ENCODE measurements at places on chromosomes 11 and 22. TPM values are rescaled to one million over a fixed set of nuclear protein-coding genes. Genes with fewer than 3 reads are reported as not detected.
A peak's percentile ranks its signal among the peaks of the same experiment; 100 is the strongest.

GRCh38 chr11:16896729-16897469 is 117.3 kb downstream of the PLEKHA7 start:
- DNase-seq: no peak

DNA sequence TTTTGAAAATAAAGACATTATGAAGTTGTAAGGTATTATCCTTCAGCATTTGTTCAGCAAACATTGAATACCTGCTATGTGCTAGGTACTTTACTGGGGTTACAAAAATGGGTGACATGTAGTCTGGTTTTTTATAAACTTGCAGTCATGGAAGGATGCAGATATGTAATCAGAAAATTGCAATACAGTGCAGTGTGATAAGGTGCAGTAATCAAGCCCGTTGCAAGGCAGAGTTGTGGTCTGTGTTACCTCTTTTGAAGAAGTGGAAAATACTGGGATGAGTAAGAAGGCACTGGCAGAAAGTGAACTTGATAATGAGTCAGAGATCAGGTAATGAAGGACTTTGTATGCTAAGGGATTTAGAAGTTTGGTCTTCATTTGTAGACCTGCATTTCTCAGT is 8.1 kb downstream of the FBXO7 start:
- no peak for DNase-seq

The NOX4 gene
- total RNA-seq: not detected

DNA sequence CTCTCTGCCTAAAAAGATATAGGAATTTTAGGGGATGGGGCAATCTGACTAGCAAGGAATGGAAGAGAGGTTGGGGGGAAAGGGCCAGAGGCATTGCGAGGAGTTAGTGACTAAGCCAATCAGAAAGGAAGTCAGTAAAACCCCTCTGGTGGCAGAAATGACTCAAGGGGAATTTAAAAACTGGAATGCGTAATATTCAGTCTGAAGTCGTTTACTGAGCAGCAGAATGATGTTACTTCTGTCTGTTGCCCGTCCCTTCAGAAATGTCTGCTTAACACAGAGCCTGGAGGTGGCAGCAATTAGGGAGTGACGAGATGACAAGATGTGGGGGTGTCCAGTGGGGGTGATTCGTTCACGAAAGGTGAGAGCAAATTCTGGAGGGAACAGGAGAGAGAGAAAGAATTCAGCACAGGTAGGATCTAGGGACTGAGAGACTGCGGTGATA is 107.7 kb upstream of the CLMP start:
- DNase-seq: peak; percentile 44

GRCh38 chr22:35451592-35451991 is 51.7 kb downstream of the MCM5 start:
- no peak for DNase-seq

The COA4 gene
- 94.6 TPM for total RNA-seq

The HBB gene
- total RNA-seq: not detected

The CCDC81 gene
- total RNA-seq: 0.66 TPM

DNA sequence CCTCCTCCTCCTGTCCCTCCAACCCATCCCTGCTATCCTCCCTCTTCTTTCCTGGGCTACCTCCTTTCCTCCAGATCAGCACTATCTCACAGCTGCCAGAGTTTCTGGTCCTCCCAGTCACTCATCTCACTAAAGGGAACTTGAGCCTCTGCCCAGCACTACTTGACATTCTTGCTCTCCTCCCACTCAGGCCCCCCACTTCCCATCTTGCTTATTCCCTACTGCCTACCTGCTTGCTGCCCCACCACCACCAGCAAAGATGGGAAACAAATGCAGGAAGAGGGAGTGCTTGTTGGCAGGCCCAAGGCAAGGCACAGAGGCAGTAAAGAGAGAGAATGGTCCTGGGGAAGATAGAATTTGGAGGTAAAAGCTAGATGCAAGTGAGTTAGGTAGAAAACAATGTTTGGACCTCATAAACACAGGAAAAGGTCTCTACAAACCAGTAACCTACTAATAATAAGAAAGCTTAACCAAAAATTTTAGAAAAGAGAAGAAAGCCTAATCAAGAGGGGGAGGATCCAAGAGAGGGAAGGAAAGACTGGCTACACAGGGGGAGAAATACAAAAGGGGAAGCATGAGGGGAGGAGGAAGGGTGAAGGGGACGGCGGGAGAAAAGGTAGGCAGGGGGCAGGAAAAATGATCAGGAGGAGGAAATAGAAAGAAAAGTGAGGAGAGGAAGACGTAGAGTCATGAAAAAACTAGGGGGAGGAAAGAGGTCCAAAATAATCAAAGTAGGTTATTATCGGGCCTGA is 63.6 kb downstream of the PAK1 start:
- DNase-seq: no peak

DNA sequence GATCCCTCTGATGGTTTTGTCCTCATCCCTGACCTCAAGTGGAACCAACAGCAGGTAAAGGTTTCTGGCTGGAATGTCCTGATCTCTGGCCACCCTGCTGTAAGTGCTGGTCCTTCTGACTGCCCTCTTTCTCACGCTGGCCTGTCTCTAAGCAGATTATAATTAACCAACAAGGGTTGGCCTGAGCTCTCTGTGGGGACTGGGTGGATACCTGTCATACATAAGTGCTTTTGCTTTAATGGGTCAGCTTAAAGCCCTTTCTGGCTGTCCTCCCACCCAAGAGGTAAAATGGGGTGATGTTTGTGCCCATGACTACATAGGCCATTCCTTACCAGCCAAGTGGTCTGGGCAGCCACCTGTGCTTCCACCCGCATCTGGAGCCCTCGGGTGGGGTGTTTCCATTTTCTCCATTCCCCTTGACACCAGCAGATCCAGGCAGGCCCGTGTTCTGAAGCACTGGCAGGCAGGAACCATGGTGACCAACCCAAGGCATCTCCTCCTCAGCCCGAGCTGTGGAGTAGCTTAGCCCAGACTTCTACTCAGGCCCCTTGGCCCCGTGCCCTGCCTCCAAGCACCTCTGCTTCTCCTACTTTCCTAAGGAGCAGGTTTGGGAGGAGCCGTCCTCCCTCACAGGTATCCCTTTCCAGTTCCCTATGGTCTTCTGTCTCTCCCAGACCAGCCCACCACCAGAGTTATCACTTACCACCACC is 17.0 kb upstream of the ST3GAL4 start:
- DNase-seq: no peak
